ENCODE measurements at places on chromosomes 7 and 10.
A peak's percentile ranks its signal among the peaks of the same experiment; 100 is the strongest.

DNA sequence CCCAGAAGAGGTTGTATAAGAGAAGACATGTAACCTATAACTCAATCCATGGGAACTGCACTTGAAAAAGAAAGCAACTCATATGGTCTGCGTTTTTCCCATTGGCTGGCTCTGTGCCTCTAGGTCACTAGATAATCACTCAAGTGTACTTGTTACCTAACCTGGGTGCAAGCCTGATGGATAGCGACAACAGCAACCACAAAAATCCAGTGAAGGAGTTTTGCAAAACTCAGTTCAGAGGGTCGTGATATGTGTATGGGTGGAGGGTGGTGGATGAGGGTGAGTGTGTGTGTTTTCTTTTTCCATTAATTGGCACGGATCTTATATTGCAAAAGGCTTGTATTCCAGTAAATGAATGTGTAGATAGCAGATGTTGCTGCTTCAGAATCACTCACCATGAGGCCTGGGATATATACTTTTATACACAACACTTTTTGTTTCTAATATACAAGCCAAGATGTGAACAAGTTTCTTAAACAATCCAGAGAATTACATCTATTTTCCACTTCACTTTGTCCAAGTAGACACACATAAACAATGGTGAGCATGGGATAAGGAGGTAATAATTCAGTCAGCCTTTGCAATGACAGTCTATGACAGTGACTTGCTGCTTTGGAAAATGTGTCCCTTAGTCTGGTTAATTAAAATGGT is 286.9 kb upstream of the DKK1 start:
- DNase-seq = no peak

GRCh38 chr10:125294109-125294508 is 133.7 kb upstream of the CTBP2 start:
- DNase-seq = no peak

GRCh38 chr7:158834878-158835784 is 5.8 kb upstream of the ESYT2 start:
- peak; percentile 79 for DNase-seq

GRCh38 chr10:48389272-48389671 is 82.8 kb downstream of the MAPK8 start:
- peak; percentile 31 for DNase-seq

DNA sequence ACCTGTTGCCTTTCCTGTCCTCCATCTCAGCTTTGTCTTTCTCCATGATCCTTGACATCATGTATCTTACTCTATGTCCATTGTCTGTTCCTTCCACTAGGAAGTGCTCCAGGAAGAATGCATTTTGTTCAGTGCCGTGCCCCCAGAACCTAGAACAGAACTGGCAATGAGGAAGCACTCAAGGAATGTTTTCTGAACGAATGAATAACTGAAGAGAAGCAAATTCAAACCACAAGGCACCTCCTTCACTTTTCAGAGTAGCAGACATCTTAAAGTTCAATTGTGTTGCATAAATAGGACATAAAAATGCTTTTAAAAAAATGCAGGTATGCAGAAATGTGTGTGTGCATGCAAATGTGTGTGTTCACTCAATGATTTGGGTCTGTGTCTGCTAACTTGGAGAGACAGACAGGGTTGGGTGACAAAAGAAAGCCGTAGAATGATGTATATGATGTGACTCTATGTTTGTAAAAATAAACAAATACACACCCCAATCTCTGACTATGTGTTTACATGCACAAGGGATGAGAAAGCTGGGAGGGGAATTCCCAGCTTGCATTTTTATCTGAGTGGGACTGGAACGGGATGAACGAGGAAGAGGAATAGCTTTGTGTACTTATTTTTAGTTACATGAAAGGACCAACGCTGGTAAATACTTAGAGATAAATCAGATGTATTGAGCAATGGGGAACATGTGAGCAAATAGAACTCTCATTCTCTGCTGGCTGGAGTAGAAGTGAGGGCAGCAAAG is 237.7 kb downstream of the FANK1 start:
- no peak for DNase-seq

DNA sequence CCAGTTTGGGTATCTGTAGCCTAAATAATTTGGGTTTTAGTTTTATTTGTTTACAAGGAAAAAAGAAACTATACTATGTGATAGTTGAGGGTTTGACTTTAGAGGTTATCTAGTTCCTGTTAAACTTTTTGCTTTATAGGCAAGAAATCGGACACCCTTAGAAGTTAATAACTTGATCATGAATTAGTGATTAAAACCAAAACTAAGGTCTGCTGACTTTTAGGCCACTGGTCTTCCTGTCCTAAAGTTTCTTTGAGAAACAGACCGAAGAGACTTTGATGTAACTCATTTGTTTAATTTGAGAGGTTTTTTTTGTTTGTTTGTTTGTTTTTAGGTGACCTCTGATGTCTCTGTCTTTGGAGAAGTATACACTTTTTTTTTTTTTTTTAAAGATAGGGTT is 59.7 kb downstream of the PHTF2 start:
- no peak for DNase-seq

DNA sequence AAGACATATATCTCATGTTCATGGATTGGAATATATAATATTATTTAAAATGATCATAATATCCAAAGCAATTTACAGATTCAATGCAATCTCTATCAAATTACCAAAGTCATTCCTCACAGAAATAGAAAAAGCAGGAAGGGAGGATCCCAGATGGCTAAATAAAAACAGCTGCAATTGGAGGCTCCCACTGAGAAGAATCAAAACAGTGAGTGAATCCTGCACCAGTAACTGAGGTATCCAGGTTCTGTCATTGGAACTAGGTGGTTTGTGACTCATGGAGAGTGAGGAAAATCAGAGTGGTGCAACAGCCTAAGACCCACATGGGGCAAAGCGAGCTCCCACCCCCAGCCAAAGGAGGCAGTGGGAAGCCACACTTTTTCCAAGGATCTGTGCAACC is 128.4 kb downstream of the MTERF1 start:
- no peak for DNase-seq

- DNase-seq = no peak
Observed at GRCh38 chr10:35460852-35461460, 124.6 kb downstream of the CCNY start.

DNA sequence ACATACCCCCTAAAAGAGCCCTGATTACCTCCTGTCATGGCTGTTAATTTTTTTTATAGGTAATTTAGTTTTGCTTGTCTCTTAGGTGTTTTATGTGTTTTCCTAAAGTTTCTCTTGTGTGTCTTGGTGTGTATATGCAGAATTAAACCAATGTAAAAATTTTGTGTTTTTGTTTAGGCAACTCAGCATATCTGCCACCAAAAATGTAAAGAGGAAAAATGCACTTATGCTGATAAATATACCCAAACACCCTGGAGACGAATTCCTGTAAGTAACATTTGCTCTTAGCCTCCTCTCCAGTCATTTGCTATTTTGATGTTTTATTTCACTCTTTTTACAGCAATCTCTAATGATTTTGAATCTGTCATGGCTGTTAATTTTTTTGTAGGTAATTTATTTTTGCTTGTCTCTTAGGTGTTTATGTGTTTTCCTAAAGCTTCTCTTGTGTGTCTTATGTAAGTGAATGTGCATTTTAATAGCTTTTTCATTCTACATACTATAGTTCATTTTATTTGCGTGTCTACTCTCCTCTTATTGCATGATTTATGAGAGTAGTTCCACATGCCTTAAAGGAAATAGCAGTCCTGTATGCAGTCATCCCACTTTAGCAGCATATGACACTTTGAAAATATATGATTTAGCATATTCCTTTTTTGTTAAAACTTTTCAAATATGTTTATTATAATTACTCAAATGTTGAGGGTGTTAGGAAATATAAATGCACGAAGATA is 149.2 kb downstream of the CCSER2 start:
- no peak for DNase-seq

All from thyroid gland (tissue), 4 donors.